ENCODE measurements at places on chromosomes 3 and 15.
A peak's percentile ranks its signal among the peaks of the same experiment; 100 is the strongest.

- no peak for DNase-seq
These were observed 288.6 kb upstream of the CBLB start for GRCh38 chr3:106157411-106157810.

GRCh38 chr15:73617301-73617831 is 15.8 kb downstream of the NPTN start:
- peak; percentile 28 for DNase-seq

DNA sequence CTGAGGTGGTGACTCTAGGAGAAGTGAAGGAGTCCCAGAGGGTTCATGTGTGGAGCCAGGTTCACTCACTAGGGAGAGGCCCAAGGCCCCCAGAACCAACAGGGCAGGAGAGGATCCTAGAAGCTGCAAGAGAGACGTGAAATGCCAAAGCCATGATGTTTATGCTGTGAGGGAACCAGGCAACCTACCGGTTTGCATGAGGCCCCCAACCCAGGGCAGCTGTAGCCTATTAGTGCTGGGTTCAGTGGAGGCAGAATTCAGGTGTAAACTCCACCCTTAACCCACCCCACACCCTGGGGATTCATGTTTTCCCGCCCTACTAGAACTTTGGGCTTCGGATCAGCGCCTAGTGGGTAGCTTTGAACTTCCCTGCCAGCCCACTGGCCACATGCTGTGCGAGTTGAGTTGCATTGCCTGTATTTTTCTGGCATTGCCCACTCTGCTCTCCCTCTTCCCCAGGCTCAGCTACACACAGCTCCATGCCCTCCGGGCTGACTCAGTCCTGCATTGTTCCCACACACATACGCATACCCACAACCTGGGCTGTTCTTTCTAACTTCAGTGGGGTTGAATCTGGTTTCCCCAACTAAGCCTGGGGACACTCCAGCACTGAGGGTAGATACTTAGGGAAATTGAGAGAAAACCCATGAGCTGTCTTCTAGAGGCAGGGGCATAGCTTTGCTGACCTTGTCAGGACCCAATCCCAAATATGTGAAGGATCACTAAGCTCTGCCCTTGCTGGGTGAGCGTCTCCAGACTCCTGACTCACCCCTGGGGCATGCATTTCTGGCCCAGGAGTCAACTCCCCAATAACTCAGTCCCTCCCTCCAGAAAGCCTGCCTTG is 2.0 kb upstream of the ZBTB47 start:
- no peak for DNase-seq

GRCh38 chr3:114411811-114412803 is 118.3 kb downstream of the TIGIT start:
- DNase-seq, result no peak

DNA sequence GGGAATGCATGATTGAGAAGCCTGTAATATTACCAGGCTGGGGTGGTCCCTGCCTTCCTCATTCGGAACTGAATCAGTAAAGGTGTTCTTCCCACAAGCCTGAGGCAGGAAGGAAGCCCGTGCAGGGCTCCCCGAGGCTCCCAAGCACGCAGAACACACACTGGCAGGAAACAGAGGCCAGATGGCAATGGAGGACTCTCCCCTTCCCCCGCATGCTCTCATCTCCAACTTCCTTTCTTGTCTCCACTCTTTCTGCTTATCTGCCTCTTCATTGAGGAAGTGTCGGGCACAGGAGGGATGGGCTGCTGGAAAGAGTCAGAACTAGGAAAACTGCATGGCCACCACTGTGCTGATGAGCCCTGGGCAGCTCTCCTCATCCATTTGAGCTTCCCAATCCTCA is 123.5 kb downstream of the NUP210 start:
- no peak for DNase-seq

DNA sequence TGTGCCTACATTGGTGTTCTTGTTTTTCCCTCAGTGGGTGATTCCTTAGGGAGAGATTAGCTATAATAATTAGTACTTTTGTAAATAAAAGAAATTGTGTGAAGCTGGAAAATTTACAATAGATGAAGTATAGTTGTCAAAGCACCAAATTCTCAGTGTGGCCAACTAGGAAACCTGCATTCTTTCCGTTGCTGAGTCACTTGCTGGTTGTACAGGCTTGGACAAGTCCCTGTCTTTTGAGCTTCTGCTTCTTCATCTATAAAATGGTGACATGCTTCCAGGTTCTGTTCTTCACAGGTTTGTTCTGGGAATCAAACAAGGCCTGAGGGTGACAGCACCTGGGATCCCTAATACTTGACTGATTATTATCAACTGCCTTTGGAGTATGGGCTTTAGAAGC is 184.1 kb upstream of the HES1 start:
- no peak for DNase-seq

DNA sequence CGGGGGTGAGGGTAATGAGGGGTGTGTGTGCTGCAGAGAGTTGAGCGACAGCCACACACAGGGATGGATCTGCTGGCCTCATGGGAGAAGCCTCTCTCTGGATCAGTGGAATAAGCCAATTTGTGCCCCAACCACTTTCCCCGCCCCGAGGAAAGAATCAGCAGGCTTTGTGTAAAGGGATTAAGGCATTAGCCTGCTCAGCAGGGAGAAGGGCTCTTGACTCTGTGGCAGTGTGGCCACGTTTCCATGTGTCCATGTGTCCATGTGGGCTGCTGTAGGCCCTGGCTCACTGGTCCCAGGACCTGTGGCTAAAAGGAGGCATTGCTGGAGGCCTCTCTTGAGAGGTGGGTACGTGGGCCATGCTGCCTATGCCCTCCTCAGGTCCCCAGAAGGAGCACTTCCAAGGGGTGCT is 104.7 kb downstream of the HMG20A start:
- peak; percentile 90 for DNase-seq

GRCh38 chr3:126146525-126147146 is 33.8 kb downstream of the ALDH1L1 start:
- DNase-seq, result no peak

Data from NCI-H524 treated with DMSO at 0.1 percent for 48 hours (cell line).